ENCODE measurements at places on chromosomes 7 and 10.

- peak; percentile 7 for DNase-seq
These were observed at the start of gene SHTN1 for GRCh38 chr10:117005026-117005526. Gene SHTN1 (minus strand): TSS chr10:117005187. CDS start chr10:117005079, 108 bp downstream.

DNA sequence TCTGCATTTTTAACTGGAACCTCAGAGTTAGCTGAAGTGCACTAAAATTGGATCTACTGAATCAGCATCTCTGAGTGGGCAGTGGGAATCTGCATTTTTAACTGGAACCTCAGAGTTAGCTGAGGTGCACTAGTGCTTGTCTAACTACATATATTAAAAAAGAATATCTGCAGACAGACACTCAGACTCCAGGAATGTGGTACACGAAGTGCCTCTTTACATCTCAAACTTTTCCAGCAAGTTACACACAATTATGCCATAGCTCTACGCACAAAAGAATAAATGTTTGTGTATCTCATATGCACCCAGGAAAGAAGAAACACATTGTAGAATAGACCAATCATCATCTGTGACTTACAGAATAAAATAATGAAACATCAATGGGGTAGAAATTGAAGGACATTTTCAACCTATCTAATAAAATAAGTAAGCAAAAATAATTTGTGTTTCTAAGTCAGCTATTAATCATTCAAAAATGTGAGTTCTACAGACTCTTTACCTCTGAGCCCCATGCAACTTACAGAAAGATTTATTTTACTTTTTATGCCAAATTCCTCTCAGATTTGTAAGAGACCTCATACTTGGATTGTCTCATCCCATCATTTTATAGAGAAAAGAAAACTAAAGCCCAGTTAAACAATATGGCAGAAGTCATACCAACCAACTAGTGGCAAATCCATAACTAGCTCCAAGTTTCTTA, 28.3 kb downstream of the PPP1R3A start:
- no peak for DNase-seq

- no peak for DNase-seq
These were observed 4.8 kb upstream of the CALHM1 start for GRCh38 chr10:103463499-103463898.

DNA sequence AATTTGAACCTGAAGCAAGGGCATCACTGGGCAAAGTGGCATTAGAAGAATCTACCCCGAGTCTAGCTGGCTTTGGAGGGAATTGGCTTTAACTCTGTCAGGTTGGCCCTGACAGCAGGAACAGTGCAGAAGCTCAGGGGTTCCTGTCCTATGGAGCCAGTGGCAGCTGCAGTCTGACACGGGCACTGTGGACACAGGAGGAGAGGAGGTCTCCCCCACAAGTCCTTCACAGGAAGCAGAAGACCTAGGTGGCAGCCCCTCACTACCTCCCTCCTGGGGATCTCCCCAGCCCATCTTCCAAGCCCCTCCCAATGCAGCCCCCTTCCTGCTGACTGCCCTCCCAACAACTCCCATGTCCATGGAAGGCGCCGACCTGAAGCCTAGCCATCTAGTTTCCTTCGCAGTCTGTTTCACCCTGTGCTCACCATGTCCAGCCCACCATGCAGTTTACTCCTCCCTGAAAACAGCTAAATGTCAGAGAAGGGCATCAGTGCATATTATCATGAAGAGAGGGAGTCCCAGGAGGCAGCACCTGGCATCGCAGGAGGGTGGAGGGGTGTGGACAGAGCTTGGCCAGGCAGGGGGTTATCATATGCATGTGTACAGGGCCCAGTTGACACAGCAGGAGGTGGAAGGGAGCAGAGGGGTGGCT, 17.9 kb upstream of the GDF10 start:
- no peak for DNase-seq

DNA sequence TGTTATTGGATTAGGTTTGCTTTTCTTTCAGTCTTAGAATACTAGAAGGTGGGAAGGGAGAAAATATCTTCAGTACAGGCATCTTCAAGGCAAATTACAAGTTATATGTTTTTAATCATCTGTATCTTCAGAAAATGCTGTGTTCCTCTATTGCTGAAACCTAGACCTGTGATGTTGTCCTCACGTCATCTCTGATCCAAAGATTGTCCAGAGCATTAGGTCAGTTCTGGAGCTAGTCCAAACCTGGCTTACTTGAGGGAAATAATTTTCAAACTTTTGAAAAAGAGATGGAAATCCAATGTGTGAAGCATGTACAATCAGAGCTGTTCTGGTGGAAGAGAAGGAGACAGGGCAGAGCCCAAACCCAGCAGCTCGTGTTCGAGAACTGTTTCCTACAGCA, 217.3 kb downstream of the ZEB1 start:
- DNase-seq = no peak

DNA sequence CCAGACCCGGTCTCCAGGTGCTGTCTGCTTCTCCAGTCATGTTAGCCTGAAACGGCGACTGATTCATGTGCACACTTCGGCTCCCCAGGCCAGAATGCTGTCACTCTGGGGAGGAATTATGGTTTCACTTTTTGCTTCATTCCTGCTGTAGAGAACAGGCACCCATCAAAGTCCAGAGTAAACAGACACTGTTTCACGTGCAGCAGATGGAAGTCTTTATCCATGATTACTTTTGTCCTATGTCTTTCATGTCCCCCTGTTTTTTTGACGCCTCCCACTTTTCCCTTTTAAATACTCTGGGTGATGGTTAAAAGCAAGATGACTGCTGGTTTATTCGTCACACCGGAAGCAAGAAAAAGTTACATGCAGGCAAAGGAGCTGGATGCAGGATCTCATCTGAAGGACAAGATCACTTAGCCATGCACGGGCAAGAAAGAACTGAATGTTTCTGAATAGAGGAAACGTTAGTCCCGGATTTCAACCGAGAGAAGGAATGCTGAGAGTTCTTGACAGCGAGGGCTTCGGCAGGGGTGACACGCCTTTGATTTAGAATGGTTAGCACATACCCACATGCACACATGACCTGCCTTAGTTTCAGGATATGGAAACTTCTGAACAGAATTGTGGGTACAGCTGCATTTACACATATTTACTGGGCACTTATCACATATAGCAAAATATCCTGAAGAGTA, 250.0 kb upstream of the KLF6 start:
- no peak for DNase-seq

GRCh38 chr10:131829156-131829930, 71.5 kb upstream of the PPP2R2D start:
- DNase-seq = no peak

- no peak for DNase-seq
These were observed 34.6 kb downstream of the UBN2 start for GRCh38 chr7:139265673-139266072.

DNA sequence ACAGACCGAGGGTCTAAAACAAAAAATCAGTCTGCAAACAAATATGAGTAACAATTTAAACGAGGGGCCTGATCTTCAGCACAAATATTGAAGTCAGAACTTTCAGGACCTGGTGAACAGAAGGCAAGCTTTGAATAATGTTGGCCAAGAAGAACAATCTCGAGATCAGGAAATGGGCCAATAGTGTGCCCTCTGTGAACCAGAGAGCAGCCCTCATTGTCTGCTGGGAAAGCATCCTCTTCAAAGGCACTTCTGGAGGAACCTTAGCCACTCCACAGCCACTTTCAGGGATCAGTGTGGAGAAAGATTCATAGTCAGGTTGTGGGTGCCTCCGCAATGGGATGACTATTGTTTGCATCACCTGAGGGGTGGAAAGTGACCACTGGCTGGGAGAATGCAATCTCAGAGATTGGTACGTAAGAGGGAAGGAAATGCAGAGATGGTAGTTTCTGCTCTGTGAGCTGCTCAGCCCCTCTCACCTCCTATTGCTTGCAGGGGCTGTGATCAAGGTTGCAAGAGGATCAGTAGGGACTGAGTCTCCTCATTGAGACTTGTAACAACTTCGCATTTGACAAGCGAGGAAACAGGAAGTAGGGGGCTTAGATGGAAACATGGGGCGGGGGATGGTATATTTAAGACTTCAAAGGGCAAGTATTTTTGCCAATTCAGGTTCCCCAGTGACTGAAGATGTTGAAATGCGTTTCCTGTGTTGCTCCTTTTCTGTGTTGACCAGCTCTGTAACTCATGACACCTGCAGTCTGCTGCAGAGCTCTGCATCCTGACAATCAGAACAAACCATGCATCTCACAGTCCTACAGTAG, 28.4 kb upstream of the IFRD1 start:
- DNase-seq = no peak

DNA sequence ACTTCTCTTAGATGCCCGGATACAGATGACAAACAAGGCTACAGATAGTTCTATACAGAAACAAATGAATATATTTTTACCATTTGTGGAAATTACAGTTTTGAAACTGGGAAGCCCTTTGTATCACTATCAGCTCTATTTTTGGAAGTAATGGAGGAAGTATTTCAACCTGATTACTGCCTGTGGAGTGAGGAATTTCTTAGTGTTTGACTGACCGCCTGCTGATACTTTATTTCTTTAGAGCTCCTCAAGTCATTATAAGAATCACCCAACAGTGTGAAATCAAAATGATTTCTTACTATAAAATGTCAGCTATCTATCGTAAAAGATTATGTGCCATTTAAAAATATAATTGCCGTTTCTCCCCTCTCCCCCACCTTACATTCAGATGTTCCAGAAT, 290.9 kb downstream of the SDK1 start:
- DNase-seq = no peak

DNA sequence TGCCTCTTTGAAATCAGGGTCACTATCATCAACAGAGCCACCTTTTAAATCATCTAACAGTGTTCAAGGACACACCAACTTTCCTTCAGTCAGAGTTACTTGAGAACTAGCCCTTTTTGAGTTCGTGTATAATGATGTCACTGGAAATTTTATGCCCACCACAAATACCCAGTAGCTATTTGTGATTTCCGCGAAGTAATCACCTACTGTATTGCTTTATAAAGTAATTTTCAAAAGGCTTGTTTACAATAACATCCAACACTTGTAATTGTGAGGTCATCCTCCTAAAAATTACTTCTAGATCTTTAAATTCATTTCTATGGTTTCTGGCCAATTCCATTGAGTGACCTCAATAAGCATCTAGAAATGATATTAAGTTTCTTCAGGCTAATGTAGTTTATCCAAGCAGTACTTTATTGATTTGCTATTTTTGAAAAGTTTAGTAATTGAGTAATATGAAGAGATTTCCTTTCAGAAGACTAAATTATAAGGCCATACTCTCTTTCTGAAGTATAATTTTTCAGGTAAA, 12.8 kb downstream of the TRDMT1 start:
- DNase-seq = no peak

DNA sequence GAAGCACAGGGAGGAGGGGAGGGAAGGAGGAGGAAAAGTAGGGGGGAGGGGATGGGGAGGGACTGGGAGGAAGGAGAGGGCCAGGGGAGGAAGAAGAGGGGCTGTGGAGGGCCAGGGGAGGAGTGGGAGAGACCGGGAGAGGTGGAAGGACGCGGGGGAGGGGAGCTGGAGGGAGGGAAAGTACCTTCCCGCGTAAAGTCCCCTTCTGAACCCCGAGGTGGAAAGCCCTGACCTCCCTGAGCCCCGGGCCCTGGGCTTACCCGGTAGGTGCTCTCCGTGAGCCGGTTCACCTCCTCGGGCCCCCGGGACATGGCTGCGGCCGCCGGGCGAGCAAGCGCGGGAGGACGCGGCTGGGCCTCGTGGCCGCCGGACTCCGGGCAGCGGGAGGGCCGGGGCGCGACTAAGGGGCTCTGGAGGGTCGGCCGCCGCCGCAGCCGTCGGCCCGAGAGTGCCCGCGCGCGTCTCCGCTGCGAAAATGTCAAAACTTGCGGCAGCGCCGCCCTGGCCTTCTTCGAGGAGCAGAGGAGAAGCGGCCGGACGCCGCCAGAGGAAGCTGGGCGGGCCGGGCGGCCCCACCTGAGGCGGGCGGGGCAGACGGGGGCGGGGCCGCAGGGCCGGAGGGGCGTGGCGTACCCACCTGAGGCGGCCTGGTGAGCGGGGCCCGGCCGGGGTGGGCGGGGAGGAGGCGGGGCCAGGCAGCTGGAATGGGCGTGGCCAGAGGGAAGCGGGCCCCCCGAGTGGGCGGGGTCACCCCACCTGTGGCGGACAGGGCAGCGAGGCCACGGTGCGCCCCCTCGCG, at the start of gene BAIAP2L1:
Gene BAIAP2L1 (minus strand): TSS at position 549 of the 799 bp plus-strand sequence. CDS start 238 bp downstream, at position 311.
- DNase-seq = peak; percentile 58

DNA sequence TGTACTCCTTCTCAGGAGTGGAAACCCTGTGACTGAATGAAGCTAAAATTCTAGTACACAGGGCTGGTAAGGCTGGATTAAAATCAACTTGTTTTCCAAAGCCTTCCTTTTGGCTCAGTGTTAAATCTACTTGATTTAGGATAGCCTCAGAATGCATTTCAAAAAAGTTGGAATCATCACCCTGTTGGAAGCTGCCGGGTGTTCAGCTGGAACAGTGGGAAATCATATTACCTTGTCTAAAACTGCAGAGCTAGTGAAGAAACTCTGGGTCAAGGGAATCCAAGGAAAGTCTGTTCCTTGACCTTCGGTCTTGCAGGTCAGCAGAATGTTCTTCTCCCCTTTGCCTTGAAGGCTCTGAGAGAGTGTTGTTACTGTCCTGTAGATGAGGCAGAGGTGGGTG, 252.1 kb upstream of the INHBA start:
- no peak for DNase-seq

Data from effector memory CD4-positive, alpha-beta T cell (primary cell).